ENCODE measurements at places on chromosomes 5 and 9.

DNA sequence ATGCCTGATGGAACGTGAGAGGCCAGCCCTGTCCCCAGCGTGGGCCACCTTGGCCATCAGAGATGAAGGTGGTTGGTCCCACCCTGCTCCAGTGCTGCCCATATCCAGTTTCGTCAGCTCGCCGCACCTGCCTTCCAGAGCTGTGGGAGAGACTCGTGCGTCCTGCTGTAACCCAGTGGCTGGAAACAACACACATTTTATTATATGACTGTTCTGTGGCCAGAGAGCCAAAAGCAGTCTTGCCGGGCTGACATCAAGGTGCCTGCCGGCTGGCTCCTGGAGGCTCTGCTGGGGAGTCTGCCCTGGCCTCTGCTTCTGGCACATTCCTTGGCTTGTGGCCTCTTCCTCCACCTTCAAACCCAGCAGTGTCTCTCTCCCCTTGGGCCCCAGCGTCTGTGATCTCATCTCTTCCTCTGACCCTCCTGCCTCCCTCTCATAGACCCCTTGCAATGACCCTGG lies 94.7 kb downstream of the RXRA start:
- DNase-seq, result peak; percentile 92

GRCh38 chr5:151509231-151509630 lies 61.8 kb downstream of the SLC36A1 start:
- DNase-seq, result no peak

DNA sequence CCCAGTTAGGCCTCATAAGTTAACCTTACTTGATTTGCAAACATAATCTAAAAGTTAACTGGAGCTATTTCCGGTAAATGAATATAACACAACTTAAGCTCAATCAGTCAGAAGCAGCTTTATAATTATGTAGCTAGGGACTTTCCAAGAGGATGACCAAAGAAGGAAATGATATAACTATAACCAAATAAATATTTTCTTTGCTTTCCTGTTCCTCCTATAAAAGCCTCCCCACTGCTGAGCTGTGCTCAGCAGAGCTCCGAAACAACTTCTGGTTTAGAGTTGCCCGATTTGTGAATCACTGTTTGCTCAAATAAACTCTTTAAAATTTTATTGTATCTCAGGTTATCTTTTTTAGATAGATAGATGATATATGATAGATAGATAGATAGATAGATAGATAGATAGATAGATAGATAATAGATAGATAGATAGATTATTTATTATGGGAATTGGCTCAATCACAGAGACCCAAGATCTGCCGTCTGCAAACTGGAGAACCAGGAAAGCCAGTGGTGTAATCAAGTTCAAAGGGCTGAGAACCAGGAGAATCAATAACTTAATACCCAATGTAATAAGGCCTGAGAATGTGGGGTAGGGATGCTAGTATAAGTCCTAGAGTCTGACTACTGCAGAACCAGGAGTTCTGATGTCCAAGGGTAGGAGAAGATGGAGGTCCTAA lies 19.3 kb upstream of the TMEM161B start:
- DNase-seq, result no peak

DNA sequence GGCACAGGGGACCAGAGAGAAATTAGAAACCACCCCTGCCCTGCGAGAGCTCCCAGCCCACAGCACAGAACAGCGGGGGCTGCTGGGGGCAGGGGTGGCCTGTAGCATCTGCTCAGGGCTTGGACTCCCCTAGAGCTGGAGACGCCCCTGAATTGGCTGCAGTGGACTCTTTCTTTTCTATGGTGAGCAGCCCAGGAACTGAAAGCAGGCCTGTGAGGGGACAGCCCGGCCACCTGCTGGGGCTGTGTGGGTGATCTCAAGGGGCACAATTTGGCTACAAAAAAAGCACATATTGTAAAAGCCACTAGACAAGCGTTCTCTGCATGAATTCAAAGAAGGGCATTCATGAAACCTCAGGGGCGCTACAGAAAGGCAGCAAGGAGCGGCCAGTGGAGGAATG lies 57.5 kb upstream of the ICE1 start:
- no peak for DNase-seq

GRCh38 chr5:989961-990530 lies 18.6 kb upstream of the NKD2 start:
- peak; percentile 90 for DNase-seq

GRCh38 chr5:142314109-142314508 lies 10.7 kb downstream of the SPRY4 start:
- DNase-seq, result no peak

DNA sequence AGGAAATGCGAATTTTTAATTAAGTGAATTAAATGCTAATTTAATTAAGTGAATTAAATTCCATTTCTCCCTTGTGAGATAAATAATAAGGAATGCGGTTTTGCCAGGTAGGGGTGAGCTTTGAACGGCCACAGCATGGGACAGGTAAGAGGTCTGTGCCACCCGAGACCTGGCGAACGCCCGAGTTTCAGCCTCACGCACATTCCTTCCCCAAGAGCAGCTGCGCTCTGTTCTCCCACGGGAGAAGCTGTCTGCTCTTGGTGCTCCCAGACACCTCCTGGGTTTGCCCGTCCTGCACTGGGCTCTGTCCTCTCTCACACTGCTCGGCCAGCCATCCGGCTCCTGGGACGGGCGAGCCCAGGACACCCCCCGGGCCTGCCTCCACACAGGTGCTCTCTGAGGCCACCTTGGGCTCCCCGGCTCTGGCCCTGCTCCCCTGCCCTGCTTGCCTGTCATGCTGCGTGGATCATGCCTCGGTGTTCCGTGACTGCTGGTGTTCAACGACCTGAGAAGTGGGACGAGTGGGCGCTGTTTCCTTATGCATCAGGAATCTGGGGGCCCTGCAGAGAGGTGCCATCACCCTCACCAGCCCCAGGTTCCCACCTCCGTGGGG lies 13.7 kb upstream of the CAMSAP1 start:
- DNase-seq, result peak; percentile 59

- no peak for DNase-seq
Observed at GRCh38 chr5:130689831-130690230, 475.2 kb downstream of the HINT1 start.

DNA sequence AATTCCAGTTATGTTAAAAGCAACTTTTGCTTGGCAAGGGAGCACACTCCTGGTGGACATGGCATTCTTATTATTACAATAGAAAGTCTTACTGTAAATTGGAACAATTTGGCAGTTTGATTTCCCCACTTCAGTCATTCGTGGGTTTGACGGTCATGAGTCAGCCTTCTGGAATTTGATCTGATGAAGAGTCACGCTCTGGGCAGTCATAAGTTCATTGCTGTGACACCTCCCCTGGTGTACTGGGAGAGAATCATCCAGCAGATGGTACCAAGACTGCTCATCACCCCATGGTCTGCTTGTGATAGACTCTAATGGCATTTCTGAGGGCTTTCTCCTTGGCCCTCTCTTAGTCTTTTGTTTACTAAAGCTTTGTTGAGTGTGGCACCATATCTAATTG lies 53.8 kb downstream of the GLRA1 start:
- DNase-seq, result no peak

GRCh38 chr5:174191850-174192655 lies 146.5 kb downstream of the NSG2 start:
- no peak for DNase-seq

- no peak for DNase-seq
Observed at GRCh38 chr5:95440825-95441224, 49.7 kb downstream of the FAM81B start.

DNA sequence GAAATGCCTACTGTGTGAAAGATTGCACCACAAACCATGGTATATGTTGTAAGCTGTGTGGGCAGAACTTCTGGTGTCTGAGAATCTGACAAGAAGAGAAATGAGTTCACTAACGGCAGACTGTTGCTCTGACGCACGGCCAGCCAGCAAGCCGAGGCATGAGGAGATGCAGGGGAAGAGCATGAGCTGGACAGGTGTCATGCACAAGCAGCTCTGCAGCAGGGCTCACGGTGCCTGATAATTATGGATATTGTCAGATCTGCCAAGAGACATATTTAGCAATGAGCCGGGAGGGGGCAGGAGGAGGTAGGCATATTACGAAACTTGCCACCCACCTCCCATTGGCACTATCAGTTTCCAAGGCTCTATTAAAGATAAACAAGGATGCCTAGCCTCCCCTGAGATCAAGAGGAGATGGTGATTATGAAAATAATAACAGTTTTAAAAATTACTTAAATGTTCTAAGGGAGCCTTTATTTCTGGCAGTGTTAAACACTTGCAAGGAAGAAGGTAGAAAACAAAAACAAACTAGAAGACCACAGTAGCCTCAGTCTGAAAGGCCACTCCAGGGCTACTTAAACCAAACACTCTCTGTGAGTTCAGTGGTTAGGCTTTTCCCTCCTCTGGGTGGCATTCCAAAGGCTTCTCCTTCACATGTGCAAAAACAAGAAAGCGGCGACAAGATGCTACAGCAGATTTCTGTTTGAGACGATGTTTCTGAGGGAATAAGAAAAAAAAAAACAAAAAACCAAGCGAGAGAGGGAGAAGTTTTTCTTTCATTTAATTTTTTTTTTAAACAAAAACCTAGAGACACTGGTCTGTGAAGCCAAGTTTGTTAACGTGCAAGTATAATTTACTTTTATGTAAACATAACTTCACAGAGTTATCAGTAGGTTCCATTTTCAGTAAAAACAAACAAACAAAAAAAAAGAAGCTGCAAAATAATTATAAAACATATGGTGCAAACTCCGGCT lies 339.5 kb downstream of the BNC2 start:
- peak; percentile 88 for DNase-seq

- DNase-seq, result no peak
Observed at GRCh38 chr5:149188383-149188782, 47.1 kb downstream of the ABLIM3 start.

GRCh38 chr9:85900504-85901201 lies 40.3 kb upstream of the NAA35 start:
- DNase-seq, result no peak

DNA sequence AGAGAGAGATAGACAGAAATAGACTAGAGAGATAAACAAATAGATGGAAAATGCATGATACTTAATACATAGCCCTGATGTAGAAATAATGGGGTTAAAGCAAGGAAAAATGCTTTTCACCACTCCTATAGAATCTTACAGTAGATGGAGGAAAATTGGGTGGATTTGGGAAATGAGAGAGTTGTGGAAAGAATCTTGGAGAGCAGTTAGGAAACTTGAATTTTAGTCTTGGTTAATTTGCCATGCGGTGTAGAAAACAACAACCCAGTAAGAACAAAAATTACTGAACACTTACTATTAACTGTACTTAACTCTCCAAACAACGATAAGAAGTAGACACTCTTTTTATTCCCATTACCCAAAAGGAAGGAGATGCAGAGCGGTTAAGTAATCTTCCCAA lies 329.8 kb downstream of the ZNF608 start:
- DNase-seq, result no peak

DNA sequence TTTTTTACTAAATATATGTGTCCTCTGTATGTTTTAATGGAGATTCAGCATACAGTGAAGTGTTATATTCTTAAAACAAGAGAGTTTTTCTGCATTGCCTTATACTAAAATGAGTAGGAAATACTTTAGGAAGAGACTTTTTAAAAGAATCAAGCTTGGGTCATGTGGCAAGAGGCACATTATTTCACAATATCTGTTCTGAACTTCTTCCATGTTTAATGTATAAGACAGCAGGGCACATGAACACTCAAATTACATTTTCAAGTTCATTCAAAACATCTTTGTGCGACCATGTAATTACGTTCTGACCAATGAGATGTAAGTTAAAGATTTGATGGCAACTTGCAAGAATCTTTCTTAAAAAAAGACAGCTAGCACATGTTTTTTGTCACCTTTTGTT lies 1055.9 kb downstream of the NR2F1-AS1 start:
- DNase-seq, result no peak

DNA sequence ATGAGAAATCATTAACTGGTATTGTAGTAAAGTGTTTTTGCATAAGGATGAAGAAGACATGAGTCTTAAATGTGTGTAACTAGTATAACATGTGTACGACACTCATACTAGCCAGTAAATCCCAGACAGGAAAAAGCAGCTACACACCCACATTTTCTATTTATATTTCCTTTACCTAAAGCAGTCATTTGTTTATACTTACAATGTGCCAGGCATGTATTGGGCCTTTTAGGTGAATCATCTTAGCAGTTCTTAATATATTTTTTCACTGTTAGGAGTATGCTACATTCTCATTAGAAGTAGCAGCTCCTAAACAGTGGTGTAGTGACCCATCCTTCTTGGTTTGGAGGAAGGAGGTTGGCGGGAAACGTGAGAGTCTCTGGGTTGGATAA lies 55.8 kb upstream of the TMC1 start:
- DNase-seq, result no peak

DNA sequence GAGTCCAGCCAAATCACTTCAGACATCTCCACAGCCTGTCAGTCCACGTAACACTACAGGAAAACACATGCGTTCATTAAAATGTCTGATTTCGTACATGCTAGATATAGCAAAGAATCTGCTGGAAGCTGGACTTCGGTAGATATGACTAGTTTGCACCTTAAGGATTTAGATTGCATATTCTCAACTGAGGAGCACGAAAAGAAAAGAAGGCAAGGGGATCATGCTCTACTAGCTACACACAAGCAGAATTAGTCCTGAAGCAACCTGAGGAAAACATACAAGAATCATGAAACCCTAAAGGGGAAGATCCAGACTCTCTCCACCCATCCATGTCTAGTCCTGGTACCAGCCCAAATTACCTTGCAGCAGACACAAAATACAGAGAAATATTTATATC lies 36.1 kb upstream of the SSBP2 start:
- DNase-seq, result no peak

GRCh38 chr9:130243015-130243881 lies 22.3 kb upstream of the HMCN2 start:
- peak; percentile 87 for DNase-seq

DNA sequence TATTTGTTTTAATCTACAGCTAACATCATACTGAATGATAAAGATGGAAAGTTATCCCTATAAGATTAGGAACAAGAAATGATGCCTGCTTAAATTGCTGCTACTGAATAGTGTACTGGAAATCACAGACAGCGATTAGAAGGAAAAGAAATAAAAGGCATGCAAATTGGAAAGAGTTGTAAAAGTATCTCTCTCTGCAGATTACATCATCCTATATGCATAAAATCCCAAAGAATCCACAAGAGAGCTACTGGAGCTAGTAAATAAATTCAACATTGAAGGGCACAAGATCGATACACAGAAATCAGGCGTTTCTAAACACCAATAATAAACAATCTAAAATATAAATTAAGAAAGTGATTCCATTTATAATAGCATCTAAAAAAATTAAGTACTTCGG lies 75.3 kb upstream of the SIMC1 start:
- DNase-seq, result no peak

GRCh38 chr5:173397516-173397915 lies 69.3 kb upstream of the STC2 start:
- peak; percentile 60 for DNase-seq

- DNase-seq, result no peak
Observed at GRCh38 chr9:13278023-13278367, 1.5 kb downstream of the MPDZ start.

GRCh38 chr5:173474881-173475287 lies 141.6 kb downstream of the BOD1 start:
- DNase-seq, result no peak

DNA sequence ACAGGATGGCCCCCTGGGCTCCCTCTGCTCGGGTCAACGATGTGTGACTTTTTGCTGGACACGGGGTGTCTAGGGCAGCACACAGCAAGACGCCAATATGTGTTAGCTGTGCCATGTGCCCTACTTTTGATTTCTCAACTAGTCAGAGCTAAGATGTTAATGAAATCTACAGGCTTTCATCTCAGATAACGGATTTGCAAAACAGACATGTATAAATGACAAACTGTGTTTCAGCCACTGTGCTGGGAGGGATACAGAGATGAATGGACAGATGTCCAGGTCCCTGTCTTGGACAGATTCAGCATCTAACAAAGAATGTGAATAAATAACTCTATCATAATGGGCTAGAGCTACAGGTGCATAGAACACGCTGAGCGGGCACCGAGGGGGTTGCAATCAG lies 160.2 kb upstream of the LHFPL2 start:
- no peak for DNase-seq

GRCh38 chr5:74240783-74241750 lies 399.5 kb downstream of the ENC1 start:
- DNase-seq, result no peak
